ENCODE measurements at places on chromosomes 11 and 22.

DNA sequence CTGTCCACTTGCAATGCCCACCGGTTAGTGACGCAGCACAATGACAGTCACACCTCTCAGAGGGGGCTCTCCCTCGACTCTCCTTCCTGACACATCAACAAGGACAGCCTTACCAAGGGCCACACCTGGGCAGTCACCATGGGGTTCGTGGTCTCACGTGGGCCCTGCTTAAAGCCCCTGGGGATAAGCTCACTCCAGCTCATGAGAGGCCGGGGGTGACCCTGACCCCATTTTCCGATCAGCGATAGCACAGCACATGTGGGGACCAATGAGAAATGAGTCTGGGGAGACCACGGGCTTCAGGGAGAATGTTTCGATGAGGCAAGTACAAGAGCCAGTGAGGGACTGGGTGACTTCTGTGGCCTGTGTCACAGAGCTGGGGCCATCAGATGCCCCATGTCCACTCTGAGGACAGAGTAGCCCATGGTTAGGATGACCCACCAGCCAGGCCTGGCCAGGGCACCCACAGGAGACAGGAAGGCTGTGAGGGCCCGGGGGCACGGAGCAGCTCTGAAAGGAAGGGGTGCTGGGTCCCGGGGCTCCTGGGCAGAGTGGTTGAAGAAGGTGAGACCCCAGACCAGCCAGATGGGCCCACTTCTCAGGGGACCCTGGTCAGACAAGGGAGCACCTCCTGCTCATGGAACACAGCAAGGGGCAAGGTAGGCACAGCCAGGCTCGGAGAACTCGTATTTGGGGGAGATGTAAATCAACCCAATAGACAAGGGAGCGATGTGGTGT is 128.8 kb downstream of the MED15 start:
- no peak for DNase-seq

GRCh38 chr11:10622957-10623791 is 54.7 kb upstream of the LYVE1 start:
- no peak for DNase-seq

DNA sequence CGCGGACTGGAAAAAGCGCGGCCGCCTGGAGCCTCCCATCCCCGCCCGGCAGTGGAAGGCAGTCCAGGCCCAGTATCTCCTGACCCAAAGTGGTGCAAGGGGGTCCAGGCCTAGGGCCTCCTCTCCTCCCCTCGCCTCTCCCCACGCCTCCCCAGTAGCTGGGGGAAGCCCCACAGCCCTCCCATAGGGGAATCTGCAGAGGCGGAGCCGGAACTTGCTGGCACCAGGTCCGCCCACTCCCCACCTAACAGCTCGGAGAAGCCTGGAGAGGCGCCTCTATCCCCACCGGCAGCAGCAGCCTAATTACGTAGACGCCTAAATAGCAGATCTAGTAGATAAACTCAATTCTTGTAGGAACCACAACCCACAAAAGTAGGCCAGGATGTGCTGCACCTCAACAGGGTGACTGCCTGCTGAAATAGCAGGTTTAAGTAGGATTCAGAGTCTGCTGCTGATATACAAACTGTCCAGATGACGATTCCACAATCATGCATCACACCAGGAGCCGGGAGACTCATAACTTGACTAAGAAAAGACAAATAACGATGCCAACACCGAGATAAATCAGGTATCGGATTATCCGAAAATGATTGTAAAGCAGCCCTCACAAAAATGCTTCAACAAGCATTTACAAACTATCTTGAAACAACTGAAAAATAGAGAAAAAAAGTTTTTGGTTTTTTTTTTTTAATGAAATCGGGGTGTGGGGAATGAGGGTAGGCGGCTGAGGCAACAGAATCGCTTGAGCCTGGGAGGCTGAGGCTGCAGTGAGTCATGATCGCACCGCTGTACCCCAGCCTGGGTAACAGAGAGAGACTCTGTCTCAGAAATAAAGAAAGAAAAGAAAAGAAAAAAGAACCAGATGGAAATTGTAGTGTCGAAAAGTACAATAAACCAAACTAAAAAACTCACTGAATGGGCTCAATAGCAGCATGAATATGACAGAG is 11.4 kb upstream of the BRD1 start:
- DNase-seq, result no peak

DNA sequence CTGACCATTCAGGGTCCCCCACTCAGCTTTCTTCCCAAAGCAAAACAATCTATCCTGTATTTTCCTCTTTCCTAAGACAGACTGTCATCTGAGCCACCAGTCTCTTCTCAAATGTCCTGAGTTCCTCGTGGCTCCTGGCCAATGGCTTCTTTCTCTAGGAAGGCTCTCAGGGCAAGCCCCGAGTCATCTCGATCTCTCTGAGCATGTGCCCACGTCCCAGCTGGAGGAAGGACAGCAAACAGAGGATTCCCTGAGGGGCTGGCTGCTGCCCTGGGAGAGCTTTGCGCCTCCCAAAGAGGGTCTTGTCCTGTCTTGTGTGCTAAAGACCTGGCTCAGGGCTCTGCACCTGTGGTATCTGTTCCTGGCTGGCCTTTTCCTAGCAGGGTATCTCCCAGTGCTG is 8.3 kb downstream of the SLC37A2 start:
- no peak for DNase-seq

GRCh38 chr11:17766073-17766359 is 31.4 kb downstream of the KCNC1 start:
- DNase-seq, result no peak

GRCh38 chr11:128508770-128509510 is 78.4 kb downstream of the ETS1 start:
- peak; percentile 64 for DNase-seq

DNA sequence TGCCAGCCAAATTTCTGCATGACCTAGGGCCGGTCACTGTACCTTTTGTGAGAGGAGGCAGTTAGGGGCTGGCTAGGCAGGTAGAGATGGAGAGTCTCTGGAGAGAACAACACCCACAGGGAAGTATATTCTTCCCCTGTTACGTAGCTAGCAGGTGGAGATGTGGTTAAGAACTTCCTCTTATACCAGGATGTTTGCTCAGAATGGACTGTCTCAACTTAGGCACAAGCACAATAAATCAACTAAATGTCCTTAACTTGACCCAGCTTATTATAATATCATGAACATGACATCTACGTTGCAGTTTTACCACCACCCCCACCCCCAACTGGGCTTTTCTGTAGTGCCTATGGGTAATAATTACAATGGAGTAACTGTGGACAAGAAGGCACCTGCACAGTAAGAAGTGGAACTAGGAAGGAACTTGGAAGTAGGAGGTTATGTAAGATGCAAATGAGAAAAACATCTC is 60.7 kb upstream of the MPEG1 start:
- DNase-seq, result no peak

- DNase-seq, result no peak
Observed at GRCh38 chr22:46070215-46070802, 80.0 kb upstream of the PPARA start.

GRCh38 chr22:42581762-42582716 is 28.3 kb downstream of the SERHL2 start:
- peak; percentile 8 for DNase-seq

DNA sequence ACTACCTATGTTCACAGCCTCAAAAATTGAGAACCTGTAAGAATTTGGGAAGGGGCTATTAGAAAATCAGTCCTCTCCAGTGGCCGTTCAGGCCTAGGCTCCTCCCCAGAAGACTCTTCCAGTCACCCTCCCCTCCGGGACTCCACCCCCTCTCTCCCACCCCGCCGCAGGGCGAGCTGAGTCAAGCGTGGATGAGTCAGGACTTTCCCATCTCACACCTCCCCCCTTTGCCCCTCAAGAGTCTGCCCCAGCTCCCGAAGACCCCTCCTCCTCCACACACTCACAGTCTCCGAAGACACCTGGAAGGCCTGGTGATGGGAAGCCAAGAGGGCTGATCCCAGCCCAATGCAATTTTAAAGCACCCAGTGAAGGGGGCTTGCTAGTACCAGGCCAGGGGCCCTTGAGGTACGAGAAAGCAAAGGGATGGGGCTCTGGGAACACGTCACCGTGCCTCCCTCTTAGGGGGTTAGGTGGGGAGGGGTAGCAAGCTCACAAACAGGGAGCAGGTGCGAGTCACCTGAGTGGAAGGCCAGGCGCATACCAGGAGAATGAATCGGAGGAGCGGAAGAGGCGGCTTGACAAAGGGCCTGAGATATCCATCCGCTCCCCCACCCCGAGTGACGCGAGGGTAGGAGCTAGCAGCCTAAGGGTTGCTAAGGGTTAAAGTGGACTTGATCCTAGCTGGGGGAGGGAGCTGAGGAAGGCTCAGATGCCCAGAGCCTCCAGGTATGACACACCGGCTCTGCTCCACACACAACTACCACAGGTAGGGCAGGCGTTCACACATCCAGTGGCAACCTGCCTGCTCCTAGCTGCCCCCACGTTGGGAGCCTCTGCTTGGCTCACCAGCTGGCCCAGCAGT is 13.6 kb downstream of the BCL9L start:
- peak; percentile 80 for DNase-seq

All from skeletal muscle cell (primary cell).